ENCODE measurements at places on chromosomes 6 and 20. TPM values are rescaled to one million over a fixed set of nuclear protein-coding genes. Genes with fewer than 3 reads are reported as not detected.

The HLA-B gene
- total RNA-seq: 1,298 TPM

The ULBP1 gene
- total RNA-seq: 0.16 TPM

The SPDEF gene
- total RNA-seq: not detected

The FITM2 gene
- 4.9 TPM for total RNA-seq

The PBOV1 gene
- total RNA-seq: not detected

The CRISP1 gene
- total RNA-seq: not detected

The MCHR2 gene
- not detected for total RNA-seq

The E2F1 gene
- total RNA-seq: 9.4 TPM

The IMPG1 gene
- total RNA-seq: not detected

The OR2J2 gene
- total RNA-seq: not detected

The C20orf96 gene
- 4.2 TPM for total RNA-seq

The SLC44A4 gene
- 0.06 TPM for total RNA-seq

The MLN gene
- total RNA-seq: not detected

The DBNDD2 gene
- total RNA-seq: 6.1 TPM

The PACRG gene
- total RNA-seq: not detected

The WFDC2 gene
- total RNA-seq: not detected

The PDYN gene
- total RNA-seq: not detected

The PRIM2 gene
- total RNA-seq: 14.9 TPM

The ZDHHC14 gene
- total RNA-seq: 8.6 TPM

The COX4I2 gene
- total RNA-seq: not detected

The HSPA1L gene
- total RNA-seq: 1.8 TPM

The PRKN gene
- total RNA-seq: 0.16 TPM

The GJA1 gene
- 353 TPM for total RNA-seq

The ABHD16B gene
- not detected for total RNA-seq

The IRAK1BP1 gene
- total RNA-seq: 3.8 TPM

The RBBP8NL gene
- not detected for total RNA-seq

The TCP11 gene
- total RNA-seq: not detected

The CHRNA4 gene
- total RNA-seq: not detected

The MLIP gene
- 1.1 TPM for total RNA-seq

The DUSP15 gene
- total RNA-seq: 0.57 TPM

The PRDM13 gene
- total RNA-seq: not detected

The IER3 gene
- total RNA-seq: 94.9 TPM

The HLA-DMA gene
- 1.1 TPM for total RNA-seq

The FAM83B gene
- not detected for total RNA-seq

The PSORS1C2 gene
- not detected for total RNA-seq

The VGLL2 gene
- not detected for total RNA-seq

The SLC22A2 gene
- total RNA-seq: not detected

The GABRR1 gene
- not detected for total RNA-seq

The NRN1 gene
- total RNA-seq: 28.7 TPM
